Glomerular endothelial cell (primary cell): ENCODE measurements at places on chromosomes 3 and 15.

DNA sequence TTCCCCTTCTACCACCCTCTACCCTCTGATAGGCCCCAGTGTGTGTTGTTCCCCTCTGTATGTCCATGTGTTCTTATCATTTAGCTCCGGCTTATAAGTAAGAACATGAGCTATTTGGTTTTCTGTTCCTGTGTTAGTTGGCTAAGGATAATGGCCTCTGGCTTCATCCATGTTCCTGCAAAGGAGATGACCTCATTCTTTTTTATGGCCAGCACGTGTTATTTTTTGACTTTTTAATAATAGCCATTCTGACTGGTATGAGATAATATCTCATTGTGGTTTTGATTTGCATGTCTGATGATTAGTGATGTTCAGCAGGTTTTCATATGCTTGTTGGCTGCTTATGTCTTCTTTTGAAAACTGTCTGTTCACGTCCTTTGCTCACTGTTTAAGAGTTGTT is 63.1 kb upstream of the NPHP3 start:
- DNase-seq: no peak

- DNase-seq: peak; percentile 66
Observed at GRCh38 chr15:83010709-83011270, 649 bp downstream of the C15orf40 start.

GRCh38 chr3:179921500-179921899 is 115.2 kb downstream of the PEX5L start:
- DNase-seq: no peak

- DNase-seq: no peak
Observed at GRCh38 chr3:17287006-17287689, 402.4 kb downstream of the PLCL2 start.
